ENCODE measurements at places on chromosomes 2 and 18.
A peak's percentile ranks its signal among the peaks of the same experiment; 100 is the strongest.

DNA sequence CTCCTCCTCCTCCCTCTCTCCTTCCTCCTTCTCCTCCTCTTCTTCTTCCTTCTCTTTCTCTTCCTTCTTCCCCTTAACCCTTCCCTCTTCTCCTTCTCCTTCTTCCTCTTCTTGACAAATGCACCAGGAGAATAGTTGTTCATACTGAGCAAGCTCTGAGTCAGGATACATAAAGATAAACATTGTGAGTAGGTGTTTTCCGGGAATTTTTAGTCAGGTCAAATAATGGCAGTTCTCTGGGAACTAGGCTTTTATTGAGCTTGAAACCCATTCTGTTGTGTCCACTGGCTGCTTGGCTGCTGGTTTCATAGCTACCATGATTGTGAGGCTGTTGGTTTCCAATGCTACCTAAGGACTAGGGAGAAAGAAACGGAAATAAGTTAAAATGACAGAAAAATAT lies 1144.7 kb upstream of the DDX18 start:
- no peak for DNase-seq

DNA sequence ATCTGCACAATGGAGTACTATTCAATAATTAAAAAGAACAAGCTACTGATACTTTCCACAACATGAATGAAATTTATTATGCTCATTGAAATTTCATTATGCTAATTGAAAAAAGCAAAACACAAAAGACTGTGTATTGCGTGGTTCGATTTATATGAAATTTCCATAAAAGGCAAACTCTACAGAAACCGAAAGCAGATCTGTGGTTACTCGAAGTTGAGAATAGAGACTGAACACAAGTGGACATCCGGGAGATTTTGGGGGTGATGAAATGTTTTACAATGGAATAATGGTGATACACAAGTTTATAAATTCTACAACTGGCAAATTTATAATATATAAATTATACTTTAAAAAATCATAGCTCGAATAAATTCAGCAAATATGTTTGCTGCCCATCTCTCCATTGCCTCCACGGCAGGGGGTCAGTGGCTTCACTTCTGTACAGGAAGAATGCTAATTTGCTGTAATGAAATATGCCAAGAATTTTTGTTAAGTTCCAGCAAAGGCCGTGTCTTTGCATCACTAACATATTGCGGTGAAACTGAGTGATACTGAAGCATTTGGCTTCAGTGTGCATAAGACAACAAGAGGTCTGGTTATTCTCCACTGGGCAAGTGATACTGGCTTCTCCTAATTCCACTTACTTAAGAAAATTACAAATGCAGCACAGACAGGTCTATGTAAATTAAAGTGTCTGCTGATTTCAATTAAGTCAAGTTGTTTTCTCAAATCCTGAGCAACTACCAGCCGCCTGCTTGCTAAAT lies 96.7 kb downstream of the TMEM163 start:
- no peak for DNase-seq

DNA sequence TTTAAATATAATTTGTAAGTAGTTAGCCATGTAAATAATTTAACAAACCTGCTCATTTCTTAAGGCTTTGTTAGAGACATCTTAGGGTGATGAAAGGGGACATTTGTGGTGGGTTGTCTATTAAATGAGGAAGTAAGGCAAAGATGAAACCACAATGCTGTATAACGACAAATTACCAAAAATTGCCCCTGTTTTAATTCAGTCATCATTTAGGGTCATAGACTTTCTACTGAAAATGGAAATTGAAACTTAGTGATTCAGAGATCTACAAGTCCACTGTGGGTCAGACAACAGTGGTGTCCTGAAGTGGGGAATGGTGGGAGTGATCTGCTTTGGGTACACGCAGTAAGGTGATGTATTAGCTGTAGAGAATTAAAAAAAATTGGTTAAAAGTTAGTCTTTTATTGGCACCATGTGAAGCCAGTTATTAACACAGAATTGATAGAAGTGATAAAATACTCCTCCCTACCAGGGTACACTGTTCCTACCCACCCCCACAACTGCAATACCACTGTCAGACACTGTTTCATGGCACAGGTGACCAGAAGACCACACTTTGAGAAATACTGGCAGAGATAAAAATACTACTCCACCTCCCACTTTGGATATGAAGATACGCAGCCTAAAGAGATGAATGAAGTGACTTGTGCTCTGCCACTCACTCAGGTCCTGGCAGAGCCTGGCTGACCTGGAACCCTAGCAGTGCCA lies 13.4 kb downstream of the CERS6 start:
- DNase-seq: no peak

- DNase-seq: no peak
Measured at GRCh38 chr2:94986392-94986963, 39.0 kb upstream of the MAL start.

DNA sequence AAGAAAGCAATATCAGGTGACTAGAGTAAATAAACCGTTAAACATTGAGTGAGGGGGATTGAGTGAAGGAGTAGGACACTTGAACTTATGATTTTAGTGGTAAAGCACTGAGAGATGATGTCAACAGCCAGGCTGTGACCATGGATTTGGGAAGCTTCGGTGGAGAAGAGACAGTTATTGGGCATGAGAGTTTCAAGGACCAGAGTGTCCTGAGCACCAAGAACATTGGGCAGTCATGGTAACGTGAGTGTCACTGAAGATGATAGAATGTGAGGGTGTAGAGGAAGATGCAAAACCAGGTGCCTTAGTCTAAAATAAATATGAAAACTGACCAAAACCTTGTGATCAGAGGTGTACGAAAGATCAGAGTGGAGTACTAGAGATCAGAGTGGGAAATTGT lies 248.1 kb downstream of the ASXL3 start:
- DNase-seq: no peak

- no peak for DNase-seq
Measured at GRCh38 chr2:211331736-211332135, 775.3 kb downstream of the CPS1 start.

GRCh38 chr2:231181860-231182512 lies 16.4 kb upstream of the ARMC9 start:
- no peak for DNase-seq

- peak; percentile 31 for DNase-seq
Measured at GRCh38 chr18:48913201-48913600, 37.6 kb downstream of the SMAD7 start.

GRCh38 chr2:24920809-24921441 lies 888 bp upstream of the ADCY3 start:
- no peak for DNase-seq

- DNase-seq: no peak
Measured at GRCh38 chr2:190149200-190149599, 86.7 kb upstream of the MSTN start.

DNA sequence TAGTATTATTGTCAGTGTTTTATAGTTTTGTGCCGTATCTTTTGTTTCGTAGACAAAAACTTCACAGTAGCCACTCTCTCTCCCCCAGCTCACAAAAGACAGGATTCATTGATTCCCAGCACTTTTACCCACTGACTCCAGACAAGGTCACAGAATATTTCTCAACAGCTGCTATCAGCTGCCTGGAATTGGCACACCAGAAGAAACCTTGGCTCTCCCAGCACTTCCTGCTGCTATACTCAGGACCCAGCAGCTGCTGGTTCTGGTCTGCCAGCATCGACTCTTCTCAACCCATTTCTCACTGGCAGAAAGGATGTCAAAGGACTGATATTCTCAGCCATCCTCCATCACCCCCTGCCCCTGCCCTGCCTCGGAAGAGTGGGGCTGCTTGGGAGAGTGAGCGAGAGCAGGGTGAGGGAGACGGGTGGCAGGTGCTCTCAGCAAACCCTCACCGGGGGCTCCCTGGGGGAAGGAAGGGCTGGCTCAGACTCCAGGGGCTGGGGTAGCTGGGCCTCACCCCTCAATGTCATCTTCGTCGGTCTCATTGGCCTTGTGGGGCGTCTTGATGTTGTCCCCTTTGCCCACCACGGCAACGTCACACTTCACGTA lies 6.1 kb upstream of the OTOF start:
- no peak for DNase-seq

Measured in activated T-helper 1 cell treated with anti-CD3 and anti-CD28 coated beads, Interleukin-2, amount 50 U/mL, for 16 hours (primary cell).